Fibroblast of the aortic adventitia (primary cell): ENCODE measurements at places on chromosomes 12 and 14. TPM values are rescaled to one million over a fixed set of nuclear protein-coding genes. Genes with fewer than 3 reads are reported as not detected.
A peak's percentile ranks its signal among the peaks of the same experiment; 100 is the strongest.

DNA sequence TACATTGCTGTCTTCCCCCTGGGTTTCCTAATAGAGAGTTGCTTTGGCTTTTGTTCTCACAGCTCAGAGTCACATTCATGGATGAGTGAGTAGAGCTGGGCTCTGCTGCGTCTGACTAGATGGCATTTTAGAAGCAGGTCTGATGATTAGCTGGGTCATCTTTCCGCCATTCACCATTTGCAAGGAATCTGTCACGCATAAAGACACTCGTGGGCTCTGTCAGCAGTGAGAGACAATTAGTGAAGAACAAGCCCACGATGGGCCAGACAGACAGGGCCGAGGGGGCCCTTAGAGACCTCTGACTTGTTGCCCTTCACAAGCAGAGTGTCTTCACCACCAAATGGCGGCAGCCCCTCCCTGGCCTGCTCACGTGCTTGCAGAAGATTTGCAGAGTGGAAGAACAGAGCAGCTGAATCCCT lies 175.0 kb downstream of the CRADD start:
- no peak for DNase-seq

- peak; percentile 28 for DNase-seq
These were observed 49.7 kb upstream of the OVCH1 start for GRCh38 chr12:29547151-29547632.

GRCh38 chr12:93645702-93646101 lies 31.5 kb upstream of the CRADD start:
- DNase-seq: peak; percentile 69

- DNase-seq: no peak
These were observed 38.7 kb upstream of the MTERF2 start for GRCh38 chr12:107025671-107026070.

- peak; percentile 15 for DNase-seq
These were observed 159.4 kb downstream of the SPTSSA start for GRCh38 chr14:34302654-34303053.

DNA sequence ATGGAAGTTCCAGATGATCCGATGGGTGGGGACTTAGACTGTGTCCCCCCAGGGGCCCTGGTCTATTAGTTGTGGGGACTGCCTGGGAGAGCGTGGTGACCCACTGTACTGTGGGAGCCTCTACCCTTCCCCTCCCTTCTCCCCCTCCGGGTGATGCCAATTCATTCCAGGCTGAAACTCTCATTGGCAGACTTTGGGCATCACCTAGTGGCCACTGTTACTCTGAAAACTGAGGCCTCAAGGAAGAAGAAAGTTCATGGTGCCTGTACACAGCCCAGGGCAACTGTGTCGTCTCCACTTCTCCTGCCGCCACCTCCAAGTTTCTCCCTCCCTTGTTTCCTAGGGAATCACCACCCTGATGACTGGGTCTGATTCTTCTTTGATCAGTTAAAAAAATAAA lies 173.6 kb upstream of the ALG10B start:
- DNase-seq: no peak

- DNase-seq: no peak
These were observed 335.6 kb downstream of the SNAPC1 start for GRCh38 chr14:62097824-62098223.

DNA sequence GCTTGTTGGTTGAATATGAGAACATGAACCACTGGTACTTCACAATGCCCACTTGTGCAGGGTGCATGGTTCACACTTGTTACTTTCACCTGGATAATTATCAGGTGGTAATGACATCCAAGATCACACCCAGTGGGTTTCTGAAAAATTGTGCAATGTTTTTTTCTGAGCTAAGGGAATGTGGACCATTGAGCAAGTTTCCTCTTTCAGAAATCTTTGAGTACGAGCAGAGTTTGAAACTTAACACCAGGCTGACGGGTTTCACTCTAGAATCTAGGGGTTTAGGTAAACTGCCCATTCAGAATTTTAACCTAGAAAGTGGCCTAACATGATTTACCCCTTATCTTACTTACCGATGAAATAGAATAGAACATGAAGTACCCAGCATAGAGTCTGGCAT lies 389.6 kb downstream of the PAWR start:
- no peak for DNase-seq

DNA sequence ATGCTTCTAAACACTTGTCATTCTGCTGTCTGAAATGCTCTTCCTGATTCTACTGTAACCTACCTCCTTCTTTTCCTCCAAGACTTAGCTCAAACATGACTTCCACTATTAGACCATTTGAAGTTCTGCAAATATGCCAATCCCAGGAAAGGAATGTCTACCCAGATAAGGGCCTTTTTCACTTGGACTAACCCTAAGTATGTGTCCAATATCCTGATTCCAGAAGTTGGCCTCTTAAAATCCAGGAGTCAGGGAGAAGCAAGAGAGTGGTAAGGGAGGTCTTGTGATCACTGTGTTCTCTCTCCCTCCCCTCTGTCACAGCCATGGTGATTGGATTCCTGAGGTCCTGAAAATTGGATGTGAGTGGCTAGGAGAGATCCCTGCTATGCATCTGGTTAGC lies 30.2 kb downstream of the ADCY6 start:
- DNase-seq: peak; percentile 39

GRCh38 chr14:34693228-34693939 lies 21.0 kb downstream of the CFL2 start:
- DNase-seq: peak; percentile 25

GRCh38 chr12:2124466-2125023 lies 71.8 kb downstream of the CACNA1C start:
- DNase-seq: no peak

DNA sequence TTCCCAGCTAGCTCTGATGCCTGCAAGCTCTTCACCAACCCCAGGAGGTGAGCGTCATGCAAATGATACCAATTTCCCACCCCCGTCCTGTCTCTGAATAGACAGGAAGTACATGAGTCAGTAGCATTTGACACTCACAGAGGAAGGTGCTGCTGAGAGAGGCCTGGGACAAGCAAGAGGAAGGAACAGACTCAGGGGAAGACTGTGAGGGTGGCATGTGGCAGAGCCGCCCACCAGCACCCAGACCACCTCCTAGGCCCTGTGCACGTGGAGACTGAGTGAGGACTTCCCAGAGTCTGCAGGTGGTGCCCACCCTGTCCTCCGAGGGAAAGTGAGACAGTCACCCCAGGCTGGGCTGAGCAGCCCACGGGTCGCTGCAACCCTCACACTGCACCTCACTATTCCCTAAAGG lies 199.5 kb upstream of the SFSWAP start:
- DNase-seq: no peak

DNA sequence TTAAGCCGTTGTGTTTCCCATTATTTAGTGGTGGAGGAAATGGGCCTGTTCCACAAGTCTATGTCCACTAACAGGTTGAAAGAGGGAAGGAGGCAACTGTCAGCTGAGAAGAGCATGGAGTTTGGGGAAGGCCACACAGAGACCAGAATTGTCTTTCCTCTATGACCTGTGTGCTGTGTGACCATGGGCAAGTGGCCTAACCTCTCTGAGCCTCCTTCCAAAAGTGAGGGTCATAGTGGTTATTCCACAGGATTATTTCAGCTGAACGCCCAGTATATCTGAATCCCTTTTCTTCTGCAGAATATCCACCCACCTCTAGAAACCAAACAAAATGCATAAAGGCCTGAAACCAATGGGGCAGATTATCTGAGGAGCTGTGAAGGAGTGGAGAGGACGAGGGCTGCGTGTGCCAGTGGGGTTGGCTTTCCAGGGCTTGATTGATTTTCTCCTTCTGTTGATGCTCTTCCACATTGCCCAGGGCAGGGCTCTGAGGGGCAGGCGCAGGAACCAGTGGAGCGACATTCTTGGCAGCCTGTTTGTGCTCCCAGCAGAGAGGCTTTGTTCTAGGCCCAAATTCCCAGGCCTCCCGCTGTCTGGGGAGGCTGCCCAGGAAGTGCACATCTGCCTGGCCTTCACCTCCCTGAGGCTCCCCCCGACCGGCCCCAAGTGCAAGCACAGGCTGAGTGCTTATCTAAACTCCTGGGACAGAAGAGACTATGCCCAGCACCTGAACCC lies 452.7 kb downstream of the BCL11B start:
- no peak for DNase-seq

- DNase-seq: no peak
These were observed 1011.8 kb downstream of the TMEM121 start for GRCh38 chr14:106538201-106538600.

GRCh38 chr12:83010169-83010804 lies 323.6 kb downstream of the TMTC2 start:
- no peak for DNase-seq

DNA sequence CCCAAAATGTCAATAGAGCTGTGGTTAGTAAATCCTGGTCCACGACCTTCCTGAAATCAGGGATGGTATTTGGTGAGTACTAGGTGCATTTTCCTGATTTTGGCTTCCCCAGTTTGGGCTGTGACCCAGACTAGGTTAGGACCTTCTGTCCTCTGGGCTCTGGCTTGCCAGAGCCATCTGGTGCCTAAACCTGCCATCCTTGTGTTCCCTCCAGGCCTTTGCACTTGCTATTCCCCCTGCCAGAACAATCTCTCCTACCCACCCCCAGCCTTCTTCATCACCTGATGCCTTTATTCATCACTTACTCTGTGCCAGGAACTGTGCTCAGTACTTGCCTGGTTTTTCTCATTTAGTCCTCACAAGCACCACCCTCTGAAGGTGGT lies 216.7 kb downstream of the RBM19 start:
- DNase-seq: no peak

- peak; percentile 16 for DNase-seq
These were observed 8.5 kb upstream of the SVOP start for GRCh38 chr12:109029411-109029810.

- no peak for DNase-seq
These were observed 83.0 kb upstream of the CCND2 start for GRCh38 chr12:4190366-4191063.

GRCh38 chr12:117583677-117584225 lies 222.3 kb upstream of the NOS1 start:
- no peak for DNase-seq

DNA sequence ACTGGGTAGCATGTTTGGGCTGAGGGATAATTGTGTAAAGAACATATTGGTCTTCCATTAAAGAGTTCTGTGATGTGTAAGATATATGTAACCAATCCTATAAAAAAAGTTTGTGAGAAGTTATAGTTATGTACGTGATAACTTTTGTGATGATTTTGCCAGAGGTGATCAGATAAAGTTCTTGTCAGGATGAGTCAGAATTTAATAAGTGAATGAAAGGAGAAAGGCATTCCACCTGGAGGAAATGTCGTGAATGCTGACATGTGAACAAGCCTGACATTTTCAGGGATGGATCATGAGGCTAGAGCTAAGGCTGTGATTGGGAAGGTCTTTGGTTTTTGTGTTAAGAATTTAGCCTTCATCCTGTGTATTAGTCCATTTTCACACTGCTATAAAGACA lies 241.5 kb downstream of the SNAPC1 start:
- DNase-seq: no peak

- DNase-seq: no peak
These were observed 1030.4 kb downstream of the TMEM121 start for GRCh38 chr14:106556665-106557289.

DNA sequence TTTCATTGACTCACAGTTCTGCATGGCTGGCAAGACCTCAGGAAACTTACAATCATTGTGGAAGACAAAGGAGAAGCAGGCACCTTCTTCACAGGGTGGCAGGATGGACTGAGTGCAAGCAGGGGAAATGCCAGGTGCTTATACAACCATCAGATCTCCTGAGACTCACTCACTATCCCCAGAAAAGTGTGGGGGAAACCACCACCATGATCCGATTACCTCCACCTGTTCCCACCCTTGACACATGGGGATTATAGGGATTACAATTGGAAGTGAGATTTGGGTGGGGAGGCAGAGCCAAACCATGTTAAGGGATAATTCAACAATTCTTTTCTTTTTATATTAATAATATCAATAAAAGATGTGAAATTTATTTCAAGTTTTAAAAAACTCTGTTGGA lies 34.1 kb downstream of the CNTN1 start:
- no peak for DNase-seq

DNA sequence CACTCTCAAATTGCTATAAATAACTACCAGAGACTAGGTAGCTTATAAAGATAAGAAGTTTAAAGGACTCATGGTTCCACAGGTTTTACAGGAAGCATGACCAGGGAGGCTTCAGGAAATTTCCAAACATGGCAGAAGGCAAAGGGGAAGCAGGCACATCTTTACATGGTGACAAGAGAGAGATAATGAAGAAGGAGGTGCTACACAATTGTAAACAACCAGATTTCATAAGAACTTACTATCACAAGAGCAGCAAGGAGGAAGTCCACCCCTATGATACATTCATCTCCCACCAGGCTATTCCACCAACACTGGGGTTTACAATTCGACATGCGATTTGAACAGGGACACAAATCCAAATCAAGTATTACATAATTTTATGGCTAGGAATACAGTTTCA lies 257.7 kb downstream of the BTG1 start:
- no peak for DNase-seq

DNA sequence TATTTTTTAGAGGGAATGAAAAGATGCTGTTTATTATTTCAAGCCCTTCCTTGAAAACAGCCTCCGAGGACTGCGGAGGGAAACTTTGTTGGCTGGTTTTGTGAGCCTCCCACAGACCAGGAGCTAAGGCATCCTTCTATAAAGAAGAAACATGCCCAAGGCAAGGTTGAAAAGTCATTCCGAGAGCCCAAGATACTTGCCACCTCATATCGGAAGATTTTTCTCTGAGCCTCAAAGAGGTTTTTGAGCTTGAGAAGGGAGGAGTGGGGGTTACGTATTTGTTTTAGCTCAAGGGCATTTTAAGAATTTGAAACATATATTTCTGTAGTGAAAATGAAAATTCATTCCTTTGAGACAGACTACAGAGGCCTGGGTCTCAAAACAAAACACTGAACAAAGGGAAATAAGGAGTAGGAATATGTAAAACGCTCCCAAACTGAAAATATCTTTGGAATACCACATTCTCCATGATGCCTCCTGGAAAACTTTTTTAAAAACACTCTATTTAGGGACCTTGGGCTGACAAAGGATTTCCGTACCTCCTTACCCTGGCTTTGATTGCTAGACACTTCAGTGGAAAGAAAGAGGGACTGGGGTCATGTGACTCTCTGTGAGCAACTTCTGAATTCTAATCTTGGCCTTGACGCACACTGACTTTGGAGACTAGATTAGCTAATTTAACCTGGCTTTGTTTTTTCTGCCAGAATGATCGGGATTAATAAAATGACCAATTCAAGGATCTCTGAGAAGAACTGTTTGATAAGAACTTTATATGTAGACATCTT lies 180.9 kb downstream of the SRGAP1 start:
- DNase-seq: no peak

- no peak for DNase-seq
These were observed 181.0 kb downstream of the CFAP54 start for GRCh38 chr12:96670334-96670899.

OR4K13 gene
- total RNA-seq: not detected in 2 replicates

CD163 gene
- not detected in 2 replicates for total RNA-seq

PPP1R1A gene
- total RNA-seq: not detected in 2 replicates

KRT1 gene
- not detected in 2 replicates for total RNA-seq

P2RX2 gene
- not detected in 2 replicates for total RNA-seq

CCDC60 gene
- not detected in 2 replicates for total RNA-seq

INSM2 gene
- total RNA-seq: not detected in 2 replicates

AQP5 gene
- 0.72 and 2.4 TPM in 2 replicates for total RNA-seq

CIROP gene
- total RNA-seq: 1.8 TPM in 1 of 2 replicates, not detected in the other

FGF6 gene
- not detected in 2 replicates for total RNA-seq

PARP2 gene
- 5.6 and 19.9 TPM in 2 replicates for total RNA-seq

TAS2R42 gene
- not detected in 2 replicates for total RNA-seq
